ENCODE measurements at places on chromosomes 12 and 14.

DNA sequence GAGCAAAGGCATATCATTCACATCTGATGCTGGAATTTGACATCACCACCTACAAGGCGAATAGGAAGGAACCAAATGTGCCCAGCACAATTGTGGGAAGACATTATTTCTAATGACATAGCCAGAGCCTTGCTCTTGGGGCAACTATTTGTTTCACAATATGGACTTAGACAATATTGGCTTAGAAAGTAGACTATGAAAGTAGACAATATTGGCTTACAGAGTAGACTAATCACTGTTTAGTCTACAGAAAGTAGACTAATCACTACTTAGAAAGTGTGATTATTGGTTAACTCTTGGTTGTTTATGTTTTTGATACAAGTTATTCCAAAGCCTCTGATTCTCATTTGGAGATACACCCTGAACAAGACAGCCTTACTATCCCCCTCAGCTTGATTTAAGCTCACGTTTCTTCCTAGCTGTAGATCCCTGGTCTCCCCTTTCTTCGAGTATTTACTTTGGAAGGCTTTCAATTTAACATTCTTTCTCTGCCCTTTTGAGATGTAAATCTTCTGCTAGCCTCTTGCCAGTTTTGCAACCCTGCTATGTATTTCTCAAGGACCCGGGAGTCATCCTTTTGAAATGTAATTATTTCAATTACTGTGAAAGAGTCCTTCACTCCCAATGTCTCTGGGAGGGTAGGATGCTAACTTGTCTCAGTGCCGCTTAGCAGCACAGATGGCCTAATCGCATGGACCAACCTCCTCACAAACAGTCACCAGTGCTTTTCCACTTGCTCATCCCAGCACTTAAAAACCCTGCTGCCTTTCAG lies 843.2 kb downstream of the GALC start:
- DNase-seq = no peak

GRCh38 chr14:22432348-22432976 lies 156.6 kb downstream of the DAD1 start:
- peak; percentile 67 for DNase-seq

GRCh38 chr12:132324841-132325732 lies 4.3 kb downstream of the GALNT9 start:
- no peak for DNase-seq

- DNase-seq = no peak
These were observed 46.7 kb upstream of the FICD start for GRCh38 chr12:108468196-108468968.

DNA sequence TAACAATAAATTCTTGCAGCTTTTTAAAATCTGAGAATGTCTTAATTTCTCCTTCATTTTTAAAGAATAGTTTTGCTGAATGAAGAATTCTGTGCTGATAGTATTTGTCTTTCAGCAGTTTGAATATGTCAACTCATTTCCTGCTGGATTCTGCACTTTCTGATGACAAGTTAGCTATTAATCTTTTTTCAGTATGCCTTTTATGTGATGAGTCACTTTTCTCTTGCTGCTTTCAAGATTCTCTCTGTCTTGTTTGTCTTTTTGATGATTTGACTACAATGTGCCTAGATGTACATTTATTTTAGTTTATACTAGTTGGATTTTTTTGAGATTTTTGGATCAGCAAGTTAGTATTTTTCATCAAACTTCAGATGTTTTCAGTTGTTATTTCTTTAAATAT lies 87.9 kb upstream of the AVPR1A start:
- DNase-seq = no peak

GRCh38 chr12:93679308-93679925 lies 2.2 kb downstream of the CRADD start:
- DNase-seq = no peak

- no peak for DNase-seq
These were observed 69.3 kb downstream of the ETV6 start for GRCh38 chr12:11718768-11719253.

GRCh38 chr14:100239840-100240667 lies 1.1 kb downstream of the YY1 start:
- DNase-seq = peak; percentile 87

- no peak for DNase-seq
These were observed 32.6 kb upstream of the MAX start for GRCh38 chr14:65134651-65135579.

GRCh38 chr12:130636370-130636769 lies 79.7 kb downstream of the RIMBP2 start:
- no peak for DNase-seq

GRCh38 chr12:54051026-54051842 lies 2.4 kb upstream of the HOXC4 start:
- no peak for DNase-seq

DNA sequence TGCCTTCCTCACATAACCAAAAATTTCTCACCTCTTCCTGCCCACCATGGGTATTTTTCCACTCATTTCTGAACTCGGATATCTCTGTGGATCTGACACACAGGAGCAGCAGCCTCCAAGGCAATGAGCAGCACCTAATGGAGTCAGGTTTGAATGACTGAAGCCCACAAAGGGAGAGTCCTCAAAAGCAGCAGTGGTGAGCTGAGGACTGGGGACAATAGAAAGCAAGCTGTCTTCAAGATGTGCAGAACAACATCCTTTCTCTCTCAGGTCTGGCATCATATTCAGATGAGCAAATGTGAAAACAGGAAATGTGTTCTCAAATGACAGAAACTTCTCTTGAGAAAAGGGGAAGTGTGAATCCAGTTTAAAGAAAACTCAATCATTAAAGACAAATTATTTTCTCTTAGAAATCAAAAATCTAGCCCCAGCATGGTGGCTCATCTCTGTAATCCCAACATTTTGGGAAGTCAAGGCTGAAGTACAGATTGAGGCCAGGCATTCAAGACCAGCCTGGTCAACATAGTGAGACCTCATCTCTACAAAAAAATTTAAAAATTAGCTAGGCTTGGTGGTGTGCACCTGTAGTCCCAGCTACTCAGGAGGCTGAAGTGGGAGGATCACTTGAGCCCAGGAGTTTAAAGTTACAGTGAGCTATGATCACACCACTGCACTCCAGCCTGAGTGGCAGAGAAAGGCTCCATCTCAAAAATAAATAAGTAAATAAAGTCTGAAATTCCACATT lies 54.2 kb downstream of the C12orf42 start:
- no peak for DNase-seq

- DNase-seq = no peak
These were observed 82.4 kb downstream of the ITPK1 start for GRCh38 chr14:93033084-93033982.

GRCh38 chr14:100649173-100649519 lies 61.9 kb upstream of the BEGAIN start:
- DNase-seq = no peak

- DNase-seq = no peak
These were observed 34.1 kb downstream of the ITGA7 start for GRCh38 chr12:55673638-55674037.

DNA sequence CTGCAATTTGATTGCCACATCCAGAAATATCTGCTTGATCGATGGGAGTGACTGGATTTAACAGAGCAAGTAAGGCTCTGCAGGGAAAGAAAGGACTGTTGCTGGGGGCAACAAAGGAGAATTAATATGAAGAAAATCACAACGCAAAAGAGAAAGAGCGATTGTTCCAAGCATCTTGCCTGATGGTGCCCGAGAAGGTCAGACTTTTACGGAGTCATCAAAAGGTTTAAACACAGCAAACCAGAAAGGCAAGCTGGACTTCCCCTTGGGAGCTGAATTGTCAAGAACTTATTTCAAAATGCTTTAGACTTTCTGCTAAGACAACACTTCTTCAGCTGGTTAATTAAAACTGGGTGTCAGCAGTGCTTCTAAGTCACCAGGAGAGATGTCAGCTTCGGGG lies 791.5 kb downstream of the MED13L start:
- DNase-seq = no peak

DNA sequence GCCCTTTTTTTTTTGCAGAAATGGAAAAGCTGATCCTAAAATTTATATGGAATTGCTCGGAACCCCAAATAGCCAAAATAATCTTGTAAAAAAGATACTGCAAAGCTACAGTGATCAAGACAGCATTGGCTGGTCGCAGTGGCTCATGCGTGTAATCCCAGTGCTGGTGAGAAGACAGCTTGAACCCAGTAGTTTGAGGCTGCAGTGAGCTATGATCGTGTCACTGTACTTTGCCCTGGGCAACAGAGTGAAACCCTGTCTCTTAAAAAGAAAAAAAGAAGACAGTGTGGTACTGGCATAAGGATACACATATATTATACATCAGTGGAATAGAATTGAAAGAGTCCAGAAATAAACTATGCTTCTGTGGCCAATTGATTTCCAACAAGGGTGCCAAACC lies 5.4 kb downstream of the ITGB7 start:
- no peak for DNase-seq

GRCh38 chr12:91098461-91098860 lies 12.8 kb downstream of the LUM start:
- no peak for DNase-seq

DNA sequence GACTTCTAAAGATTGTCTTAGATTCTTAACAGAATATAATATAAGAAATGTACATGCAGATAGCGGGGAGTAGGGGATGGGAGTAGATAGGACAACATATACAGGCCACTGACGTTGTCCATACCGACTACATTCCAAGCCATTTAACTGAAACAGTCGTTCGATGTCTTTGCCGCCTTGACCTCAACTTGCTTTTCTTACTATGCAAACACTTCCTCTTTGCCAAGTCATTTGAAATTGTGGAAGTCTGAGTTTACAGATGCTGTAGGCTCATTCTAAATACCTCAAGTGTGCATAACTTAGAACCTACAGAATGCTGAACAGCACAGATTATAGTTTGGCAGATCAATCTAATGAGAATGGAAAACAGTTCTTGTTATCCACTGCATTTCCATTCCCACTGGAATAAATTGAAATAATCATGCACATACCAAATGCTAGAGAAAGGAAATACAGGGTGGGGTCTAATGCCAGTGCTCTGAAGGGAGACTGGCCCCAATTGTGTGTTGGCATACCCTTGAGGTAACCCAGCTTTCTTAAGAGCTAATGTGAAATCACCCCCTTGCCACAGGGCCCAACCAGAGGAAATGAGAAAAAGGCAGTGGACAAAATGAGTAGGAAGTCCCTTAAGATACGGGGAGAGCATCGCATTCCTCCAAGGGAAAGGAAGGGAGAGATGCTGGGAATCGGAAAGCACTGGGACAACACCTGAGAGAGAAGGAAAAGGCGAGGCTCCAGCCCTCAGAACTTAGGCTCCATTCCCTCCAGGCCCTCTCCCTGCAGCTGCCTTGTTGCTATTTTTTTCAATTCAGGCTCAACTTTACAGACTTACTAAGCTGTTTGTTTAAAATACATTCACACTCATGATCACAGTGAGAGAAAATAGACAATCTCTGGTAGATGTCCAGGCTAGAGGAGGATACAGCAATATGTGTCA lies 380.9 kb upstream of the TMTC1 start:
- DNase-seq = no peak

DNA sequence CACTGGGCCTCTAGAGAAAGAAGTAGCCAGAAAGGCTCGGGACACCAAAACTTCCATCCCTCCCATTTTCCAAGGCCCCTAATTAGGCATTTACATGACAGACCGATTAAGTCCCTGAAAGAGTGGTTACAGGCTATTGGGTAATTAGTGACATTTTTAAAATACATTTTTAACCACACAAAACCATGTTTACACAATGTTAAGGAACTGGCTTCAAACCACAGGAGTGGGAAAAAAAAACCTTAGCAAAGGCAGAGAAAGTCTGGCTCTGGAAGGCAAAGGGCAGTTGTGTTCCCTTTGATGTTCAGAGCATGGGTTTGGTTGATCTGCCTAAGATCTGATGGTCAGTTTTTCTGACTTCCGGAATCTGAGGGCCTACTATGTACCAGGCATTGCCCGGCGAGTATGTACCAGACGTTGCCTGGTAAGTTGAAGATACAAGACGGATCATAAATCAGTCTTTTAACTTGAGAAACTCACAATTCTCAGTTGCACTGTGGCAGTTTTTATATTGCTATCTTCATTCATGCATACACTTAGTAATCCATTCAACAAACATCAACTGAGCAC lies 576.5 kb downstream of the MED13L start:
- DNase-seq = no peak

- no peak for DNase-seq
These were observed 2.1 kb downstream of the GZMB start for GRCh38 chr14:24631749-24632335.

GRCh38 chr14:45587142-45587541 lies 334.1 kb upstream of the MIS18BP1 start:
- no peak for DNase-seq

- DNase-seq = no peak
These were observed 1.5 kb upstream of the TM7SF3 start for GRCh38 chr12:27015730-27016076.

DNA sequence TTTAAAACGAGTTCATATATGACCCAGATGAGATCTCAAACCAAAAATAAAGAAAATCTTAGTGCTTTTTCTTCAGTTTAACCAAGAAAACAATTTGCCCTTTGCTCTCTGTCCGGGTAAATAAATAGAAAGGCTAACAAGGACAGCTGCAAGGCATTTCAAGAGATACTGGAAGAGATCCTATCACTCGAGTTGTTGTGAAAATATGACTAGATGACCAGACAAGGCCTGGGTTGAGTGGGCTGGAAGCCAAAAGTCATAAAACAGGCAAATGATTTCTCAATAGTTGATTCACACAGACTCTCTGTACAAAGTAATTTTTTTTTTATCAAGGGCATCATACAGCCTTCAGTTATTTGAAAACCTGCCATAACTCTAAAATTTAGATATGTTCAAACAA lies 55.9 kb upstream of the AVPR1A start:
- DNase-seq = peak; percentile 28

DNA sequence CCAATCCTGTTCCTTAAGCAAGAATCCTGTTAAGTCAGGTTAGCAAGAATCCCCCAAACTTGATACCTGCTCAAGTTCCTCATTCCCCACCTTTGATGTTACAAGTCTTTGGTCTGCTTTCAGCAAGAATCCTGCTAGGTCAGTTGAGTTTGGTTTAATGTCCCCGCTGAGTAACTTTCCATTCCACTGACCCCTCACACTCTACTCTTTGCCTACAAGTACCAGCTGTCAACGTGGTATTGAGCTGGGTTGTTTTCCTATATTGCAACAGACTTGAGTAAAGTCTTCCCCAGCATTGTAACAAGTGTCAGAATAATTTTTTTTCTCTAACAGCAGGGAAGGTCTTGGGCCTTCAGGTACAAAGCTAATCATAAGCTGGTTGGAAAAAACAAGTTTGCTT lies 6.3 kb downstream of the PPM1H start:
- no peak for DNase-seq

GRCh38 chr14:100056964-100057795 lies 8.0 kb upstream of the EVL start:
- DNase-seq = no peak

DNA sequence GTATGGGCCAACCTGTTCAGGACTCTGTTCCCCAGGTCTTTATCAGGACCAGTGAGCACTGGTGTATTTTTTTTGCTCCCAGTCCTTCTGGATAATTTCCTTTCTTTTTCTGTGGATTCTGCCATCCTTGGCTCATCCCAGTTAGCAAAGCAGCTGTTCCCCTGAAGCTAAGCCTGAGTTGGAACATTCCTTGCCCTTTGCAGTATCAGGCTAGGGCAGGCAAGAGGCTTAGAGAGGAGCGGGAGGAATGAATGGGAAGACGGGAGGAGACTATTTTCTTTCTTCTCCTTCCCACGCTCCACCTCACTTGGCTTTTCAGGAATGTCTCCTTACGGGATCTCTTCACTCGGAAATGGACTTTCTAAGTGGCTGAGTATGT lies 29.2 kb downstream of the ERG28 start:
- DNase-seq = no peak
